ENCODE measurements at places on chromosomes 2 and 18.

DNA sequence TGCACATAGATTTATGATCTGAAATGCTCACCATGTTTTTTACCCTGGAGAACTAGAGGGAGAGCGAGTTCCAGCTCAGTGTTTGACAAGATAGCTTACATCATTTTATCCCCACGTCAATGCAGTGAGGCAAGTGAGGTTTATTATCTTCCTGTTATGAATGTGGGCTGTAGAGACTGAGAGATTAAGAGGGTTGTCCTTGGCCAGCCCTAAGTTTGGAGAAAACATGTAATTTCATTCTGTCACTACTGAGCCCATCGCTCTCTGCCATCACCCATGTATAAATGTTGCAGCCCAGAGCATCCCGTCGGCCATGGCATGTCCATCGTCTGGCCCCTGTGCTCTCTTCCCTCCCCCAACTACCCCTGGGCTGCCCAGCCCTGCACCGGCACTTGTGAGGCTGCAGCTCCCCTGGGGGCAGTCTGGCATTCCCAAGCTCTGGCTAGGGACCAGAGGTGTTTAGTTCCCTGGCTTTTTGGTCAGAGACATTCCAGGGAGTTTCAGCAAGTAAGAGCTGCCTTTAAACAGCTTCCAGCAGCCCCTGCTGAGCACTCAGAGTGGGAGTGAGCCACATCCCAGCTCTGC, 136.7 kb downstream of the ANTXR1 start:
- no peak for DNase-seq

DNA sequence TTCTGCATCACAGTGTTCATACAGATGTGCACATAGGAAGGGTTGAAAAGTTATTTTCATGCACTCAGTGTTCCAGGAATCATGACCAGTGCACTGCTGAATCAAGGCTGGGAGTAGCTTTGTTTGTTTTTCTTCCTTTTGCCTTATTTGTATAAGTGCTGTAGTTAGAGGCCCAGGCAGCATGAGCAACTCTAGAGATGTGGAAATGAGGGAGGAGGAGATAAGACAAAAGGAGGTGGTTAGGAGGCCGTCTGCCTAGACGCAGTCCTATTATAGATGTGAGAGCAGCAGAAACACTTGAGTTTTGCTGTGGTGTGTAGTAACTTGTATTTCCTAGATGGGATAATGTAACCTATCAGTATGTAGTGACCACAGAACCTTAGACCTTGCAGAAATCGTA, 264.3 kb upstream of the RASGRP3 start:
- peak; percentile 90 for DNase-seq

DNA sequence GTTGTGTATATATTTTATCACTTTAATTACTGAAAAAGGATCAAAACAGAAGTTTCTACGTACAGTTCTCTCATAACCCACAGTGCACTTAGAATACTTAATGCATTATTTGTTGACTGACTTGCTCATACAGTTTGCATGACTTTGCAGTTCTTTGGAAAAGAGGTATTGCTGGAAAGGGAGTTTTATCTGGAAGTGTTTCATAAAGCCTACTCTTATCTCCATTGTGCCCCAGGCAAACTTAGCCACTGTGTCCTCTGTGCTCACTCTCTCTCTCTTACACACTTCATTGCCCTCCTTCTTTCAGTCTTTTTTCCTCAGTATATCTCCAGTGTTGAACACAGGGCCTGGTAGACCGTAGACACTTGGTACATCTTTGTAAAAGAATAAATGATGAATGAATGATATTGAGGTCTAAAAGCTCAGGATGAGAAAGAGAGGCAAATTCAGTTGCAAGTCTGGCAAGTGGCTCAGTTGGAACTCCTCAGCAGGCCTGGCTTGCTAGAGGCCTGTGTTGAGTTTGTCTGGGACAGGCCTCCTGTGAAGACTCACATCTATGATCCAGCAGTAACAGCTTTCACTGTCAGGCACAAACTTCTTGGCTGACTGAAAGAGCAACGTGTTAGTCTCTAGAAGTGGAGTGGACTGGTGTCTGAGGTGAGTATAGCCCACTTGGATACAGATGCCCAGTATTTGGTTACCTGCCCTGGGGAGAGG, 56.1 kb downstream of the SETBP1 start:
- no peak for DNase-seq

- DNase-seq, result no peak
These were observed 85.5 kb downstream of the EPC2 start for GRCh38 chr2:148730085-148730484.

DNA sequence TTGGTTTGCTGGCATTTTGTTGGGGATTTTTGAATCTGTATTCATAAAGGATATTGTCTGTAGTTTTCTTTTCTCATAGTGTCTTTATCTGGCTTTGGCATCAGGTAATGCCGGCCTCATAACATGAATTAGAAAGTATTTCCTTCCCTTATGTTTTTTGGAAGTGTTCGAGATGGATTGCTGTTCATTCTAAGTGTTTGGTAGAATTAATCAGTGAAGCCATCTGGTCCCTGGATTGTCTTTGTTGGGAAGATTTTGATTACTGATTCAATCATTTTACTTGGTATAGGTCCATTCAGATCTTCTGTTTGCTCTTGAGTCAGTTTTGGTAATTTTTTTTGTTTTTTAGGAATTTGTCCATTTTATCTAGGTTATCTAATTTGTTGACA, 22.3 kb downstream of the KIAA1328 start:
- no peak for DNase-seq

DNA sequence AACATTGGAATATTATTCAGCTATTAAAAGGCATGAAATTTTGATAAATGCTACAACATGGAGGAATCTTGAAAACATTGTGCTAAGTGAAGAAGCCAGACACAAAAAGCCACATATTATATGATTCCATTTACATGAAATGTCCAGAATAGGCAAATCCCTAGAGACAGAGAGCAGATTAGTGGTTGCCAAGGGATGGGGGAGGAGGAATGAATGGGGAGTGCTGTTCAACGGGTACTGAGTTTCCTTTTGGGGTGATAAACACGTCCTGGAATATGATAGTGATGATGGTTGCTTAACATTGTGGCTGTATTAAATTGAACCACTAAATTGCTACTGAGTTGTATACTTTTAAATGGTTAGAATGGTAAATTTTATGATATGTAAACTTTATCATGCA, 8.9 kb upstream of the TWSG1 start:
- DNase-seq, result no peak

DNA sequence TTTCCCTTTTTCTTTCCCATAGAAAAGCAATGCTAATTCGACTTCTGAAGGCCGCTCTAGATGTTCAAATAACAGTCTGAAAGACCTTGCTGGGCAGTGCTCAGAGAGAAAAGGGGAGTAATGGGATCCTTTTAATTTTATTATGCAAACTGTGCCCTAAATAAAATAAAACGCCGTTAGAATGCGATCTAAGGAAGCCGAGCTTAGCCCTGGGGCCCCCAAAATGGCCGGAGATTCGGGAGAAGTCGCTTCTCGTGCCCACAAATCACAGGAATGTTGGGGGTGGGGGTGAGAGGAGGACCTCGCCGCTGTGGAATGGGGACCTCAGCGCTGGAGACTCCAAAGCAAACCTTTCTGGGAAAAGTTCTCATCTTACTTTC, 8.4 kb upstream of the POU3F3 start:
- no peak for DNase-seq

DNA sequence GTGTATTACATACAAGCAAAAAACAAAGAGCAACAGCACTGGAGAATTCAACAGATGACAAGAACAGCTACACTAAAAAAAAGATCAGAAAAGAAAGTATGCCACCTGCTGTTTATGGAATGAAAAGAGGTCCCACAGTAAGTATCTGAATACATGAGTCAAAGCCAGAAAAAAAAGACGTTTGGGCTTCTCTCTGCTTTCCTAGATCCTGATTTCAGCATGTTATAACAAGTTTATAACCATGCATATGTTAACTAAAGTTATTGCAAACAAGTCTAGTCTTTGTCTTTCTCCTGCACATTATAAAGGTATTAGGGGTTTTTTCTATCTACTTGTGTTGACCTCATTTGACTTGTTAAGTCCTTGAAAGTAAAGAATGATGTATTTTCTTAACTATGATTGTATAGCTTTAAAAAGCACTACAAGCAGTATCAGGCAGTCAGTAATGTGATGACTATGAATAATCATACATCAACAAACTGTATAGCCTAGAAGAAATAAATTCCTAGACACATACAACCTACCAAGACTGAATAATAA, 108.5 kb upstream of the COL5A2 start:
- peak; percentile 82 for DNase-seq
